Suppressor macrophage treated with lipopolysaccharide for 4 hours (primary cell): ENCODE measurements at places on chromosomes 5 and 9.

- no peak for DNase-seq
Observed at GRCh38 chr9:71122022-71122275, 528 bp upstream of the TRPM3 start.

DNA sequence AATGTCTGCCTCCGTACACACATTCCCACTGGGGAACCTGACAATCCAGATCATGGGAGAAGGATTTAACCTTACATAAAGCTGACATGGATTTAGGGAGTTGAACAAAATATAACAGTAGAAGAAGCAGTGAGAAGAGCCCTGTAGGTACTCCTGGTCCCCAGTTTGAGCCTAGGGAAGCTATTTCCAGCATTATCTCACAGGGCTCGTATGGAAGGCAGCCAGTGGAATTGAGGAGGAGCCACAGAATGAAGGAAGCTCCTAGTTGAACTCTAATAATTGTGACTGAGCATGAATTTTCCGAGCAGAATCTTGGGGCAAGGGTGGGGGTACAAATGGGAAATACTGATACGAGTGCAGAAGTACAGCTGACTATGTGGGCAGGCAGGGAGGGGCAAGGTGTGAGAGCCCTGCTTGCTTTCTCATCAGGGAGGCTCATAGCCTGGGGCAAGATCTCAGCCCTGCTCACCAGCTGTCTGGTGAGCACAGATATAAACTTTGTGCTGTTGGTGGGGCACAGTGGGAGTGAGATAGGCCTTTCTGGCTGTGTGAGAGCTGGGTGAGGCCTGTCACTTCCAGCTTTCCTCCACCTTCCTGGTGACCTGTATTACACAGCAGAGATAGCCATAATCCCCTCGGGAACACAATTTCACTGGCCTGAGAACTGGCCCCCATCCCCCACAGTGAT, 290.7 kb upstream of the IL12B start:
- DNase-seq, result no peak

- DNase-seq, result no peak
Observed at GRCh38 chr5:167696558-167697314, 594.7 kb upstream of the WWC1 start.

DNA sequence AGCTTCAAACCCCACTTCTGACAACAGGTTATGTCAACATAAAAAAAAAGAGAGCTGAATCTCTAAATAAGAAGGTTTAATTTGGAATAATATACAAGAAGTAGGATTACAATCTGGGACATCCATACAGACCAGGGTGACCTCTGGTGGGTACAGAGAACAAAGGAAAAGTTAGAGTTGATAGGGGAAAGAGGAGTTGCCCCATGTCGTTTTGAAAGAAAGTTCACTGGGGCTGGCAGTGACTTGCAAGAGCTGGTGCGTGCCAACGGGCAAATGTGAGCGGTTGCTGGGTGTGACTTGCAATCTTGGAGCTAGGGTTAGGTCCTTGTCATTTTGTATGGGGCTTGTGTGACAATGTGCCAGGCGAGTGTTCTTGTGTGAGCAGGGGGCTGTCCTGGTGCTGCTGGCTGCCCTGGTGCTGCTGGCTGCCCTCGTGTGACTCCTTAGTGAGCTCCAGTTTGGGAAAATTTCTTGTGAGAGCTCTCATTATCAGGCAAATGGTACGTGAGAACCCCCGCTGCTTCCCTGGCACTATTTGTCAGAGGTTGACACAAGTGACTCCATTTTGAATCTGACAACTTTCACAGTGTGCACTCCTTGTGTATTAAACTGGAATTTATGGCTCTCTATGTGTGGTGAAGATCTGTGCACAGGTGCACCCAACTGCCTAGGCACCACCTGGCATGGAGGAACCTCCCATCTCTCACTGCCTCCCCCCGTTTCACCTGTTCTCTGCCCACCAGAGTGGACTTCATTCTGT, 69.8 kb downstream of the UBE2QL1 start:
- no peak for DNase-seq

DNA sequence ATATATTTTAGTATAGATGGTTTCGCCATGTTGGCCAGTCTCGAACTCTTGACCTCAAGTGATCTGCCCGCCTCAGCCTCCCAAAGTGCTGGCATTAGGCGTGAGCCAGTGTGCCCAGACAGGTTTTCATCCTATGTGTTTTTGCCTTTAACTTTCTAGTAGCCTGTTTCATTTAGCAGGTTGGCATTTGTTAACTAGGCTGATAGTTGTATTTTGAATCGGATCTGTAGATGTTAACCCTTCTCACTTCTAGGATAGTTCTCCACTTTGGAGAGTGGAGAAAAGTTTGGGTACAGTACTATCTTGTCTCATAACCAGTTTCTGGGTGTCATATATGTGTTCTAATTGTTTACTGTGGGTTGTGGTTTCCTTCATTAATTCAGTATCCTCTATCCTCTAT, 7.3 kb upstream of the FGF18 start:
- DNase-seq, result no peak
